Stimulated activated CD4-positive, alpha-beta T cell treated with anti-CD3 and anti-CD28 coated beads, Interleukin-1b, Interleukin-23, amount 100 ng/mL, for 1 hour (primary cell): ENCODE measurements at places on chromosomes 3 and 15.

- peak; percentile 37 for DNase-seq
These were observed 408 bp downstream of the WDR82 start for GRCh38 chr3:52277972-52278509.

DNA sequence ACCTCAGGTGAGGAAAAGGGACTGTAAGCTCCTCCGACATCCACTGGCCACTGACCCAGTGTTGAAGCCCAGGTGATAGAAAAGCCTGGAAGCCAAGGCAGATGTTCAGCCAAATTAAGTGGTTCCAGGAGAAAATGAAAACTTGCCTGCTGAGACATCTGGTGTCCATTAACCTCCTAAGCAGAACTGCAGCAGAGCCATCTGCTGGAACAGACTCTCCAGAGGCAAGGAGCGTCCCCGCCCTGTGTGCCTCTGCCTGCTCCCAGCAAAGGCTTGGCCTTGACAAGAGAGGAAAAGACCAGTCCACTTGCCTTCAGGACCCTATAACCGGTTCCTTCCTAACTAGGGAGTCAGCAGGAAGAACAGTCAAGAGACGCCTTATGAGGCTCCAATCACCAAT, 48.2 kb downstream of the SRGAP3 start:
- no peak for DNase-seq

GRCh38 chr15:39643727-39644126, 62.8 kb downstream of the THBS1 start:
- no peak for DNase-seq

DNA sequence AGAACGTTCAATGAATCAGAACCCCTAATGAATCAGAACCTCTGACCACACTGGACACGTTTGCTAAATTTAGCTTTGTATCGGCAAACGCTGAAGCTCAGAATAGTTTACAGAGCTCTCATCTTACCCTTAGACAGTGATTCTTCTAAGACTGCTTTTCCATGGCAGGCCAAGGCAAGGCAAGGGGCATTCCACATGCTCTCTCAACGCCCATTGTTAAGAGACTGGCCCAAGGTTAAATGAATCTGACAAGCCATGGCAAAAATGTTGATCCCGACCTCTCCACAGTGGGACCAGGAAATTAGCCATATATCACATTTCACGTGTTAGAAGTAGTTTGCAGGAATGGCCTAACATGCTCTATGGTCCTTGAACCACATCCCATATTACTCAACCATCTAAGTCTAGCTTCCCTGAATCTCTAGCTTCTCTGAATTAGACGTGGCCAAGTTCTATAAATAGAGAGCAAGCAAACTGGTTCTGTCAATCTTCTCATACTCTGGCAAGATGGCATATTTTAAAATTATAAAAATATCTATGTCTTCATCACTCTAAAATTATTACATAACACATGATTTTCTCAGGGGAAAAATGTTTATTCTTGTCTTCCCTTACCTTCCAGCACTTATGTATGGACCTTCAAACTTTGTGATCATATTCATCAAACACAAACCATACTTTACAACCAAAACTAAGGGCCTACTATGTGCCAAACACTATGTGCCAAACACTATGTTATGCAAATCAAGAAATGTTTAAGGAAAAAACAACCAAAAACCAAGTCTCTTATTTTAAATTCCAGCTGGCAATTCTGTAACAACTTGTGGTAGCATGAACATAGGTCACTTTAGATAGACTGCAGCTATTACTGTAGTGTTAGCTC, 54.3 kb downstream of the AAGAB start:
- DNase-seq = no peak

- no peak for DNase-seq
These were observed 626.8 kb downstream of the GRM7 start for GRCh38 chr3:7487763-7488162.

DNA sequence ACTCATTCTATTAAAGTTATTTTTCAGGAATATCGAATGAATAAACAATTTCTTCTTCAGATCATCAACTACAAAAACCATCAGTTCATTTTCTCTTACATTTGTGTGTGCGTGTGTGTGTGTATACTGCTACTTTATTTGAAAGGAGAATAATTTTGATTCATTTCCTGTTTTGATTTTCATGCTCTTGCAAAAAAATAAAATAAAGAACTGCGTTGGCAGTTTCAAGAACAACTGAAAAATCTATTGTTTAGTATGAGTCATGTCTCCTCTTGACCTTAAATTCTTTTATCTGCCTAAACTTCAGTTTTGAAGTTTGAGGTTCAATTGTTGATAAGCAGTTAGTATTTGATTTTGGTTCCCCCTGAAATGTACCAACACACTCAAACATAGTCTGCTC, 540.8 kb downstream of the FGF12 start:
- no peak for DNase-seq

DNA sequence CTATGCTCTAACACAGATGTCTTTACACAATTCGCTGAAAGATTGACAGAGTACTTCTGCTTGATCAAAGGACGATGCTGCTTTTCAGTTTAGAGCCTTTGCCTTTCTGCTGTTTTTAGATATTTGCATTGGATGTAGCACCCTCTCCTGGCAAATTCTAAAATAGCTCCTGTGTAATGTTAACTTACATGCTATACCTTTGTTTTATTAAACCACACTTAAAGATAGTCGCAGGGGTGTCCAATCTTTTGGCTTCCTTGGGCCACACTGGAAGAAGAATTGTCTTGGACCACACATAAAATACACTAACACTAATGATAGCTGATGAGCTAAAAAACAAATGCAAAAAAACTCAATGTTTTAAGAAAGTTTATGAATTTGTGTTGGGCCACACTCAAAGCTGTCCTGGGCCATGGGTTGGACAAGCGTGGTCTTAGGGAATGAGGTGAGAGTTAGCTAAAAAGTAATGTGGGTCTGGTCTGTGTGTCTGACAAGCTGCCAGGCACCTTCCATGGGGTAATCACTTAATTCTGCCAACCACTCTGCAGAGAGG, 62.9 kb downstream of the ATG7 start:
- DNase-seq = no peak

DNA sequence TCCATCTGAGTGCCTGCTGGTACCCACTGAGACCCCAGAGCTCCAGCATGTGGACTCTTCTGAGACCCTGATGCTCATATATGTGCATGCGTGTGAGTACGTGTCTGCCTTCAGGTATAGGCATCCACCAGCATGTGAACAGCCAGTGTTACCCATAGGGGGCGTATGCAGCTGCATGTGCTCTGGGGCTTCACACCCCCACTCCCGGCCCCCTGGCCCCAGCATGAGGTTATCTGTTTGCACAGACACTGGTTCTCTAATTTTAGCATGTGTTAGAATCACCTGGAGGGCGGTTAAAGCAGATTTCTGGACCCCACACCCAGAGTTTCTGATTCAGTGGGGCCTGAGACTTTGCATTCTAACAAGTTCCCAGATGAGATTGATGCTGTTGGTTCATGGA, 824 bp upstream of the CILP start:
- DNase-seq = no peak

DNA sequence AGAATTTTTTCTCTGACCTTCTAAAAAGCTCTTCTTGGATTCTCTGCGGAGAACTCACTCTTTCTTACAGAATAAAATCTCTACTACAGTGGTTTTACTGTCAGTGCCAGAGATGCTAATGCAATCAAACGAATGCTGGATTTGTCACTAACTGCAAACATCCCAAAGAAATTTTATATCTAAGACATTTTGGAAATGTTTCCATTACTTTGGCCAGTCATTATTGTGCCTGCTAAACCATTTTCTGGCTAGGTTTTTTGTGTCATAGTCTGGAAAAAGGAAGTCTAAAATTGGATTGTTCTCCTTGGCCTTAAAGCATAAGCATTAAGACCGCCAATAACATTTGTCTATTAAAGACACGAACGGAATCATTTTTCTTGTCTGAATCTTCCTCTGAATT, 54.0 kb downstream of the PLOD2 start:
- no peak for DNase-seq

DNA sequence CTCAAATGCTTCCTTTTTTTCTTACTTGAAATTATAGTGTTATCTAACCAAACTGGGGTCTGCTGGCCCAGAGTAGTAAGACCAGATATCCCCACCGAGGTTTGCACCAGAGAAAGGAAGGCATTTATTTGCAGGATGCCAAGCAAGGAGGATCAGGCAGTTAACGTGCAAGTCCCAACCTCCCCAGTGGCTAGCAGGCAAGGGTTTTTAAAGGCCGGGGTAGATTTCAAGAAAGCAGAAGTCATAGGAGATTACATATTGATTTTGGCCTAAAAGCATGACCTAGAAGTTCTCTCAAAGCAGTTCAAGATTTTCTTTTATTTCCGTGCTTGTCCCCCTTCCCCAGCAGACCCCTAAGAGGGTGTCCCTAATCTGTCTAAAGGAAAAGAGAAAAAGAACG, 32.8 kb upstream of the STRIT1 start:
- no peak for DNase-seq

DNA sequence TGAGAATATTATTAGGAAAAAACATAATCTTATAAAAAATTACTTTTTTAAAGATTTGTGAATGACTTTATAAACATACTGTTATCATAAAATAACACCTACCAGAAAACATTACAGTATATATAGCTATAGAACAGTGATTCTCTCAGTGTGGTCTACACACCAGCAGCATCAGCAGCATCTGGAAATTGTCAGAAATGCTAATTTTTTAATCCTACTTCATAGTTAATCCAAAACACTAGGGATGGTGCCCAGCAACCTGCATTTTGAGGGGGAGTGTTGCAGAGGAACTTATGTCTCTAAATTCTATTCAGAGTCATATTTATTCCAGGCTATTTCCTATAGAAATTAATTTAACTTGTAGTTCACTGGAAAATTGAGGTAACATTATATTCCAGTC, 1107.8 kb downstream of the IGSF11 start:
- no peak for DNase-seq

GRCh38 chr3:172140499-172141391, 101.4 kb downstream of the FNDC3B start:
- DNase-seq = no peak

DNA sequence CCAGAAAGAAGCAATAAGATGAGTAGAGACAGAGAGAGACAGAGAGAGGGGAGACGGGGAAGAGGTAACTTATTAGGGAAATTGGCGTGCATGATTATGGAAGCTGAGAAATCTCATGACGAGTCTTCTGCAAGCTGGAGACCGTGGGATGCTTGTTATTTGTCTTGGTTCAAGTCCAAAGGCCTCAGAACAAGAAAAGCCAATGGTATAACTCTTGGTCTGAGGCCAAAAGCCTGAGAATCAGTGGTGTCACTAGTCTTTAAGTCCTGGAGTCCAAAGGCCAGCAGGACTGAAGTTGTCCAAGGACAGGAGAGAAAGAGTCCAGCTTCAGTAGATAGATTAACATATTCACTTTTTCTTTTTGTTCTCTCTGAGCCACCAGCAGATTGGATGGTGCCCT, 613.6 kb downstream of the CADM2 start:
- no peak for DNase-seq

DNA sequence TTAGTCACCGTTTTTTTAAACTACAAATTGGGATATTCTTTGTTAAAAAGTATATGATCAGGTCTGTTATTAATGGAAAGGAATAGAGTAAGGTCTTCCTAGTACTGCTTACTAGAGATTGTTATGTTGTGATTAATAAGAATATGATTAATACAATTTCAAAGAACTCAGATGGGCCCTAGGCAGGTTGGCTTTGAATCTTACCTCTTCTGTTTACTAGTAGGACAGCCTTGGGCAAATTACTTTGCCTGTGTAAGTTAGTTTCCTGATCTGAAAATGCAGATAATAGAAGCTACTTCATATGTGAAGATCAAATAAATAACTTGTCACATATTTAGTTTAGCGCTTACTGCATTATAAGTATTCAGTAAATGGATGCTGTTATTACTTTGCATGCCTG, 6.9 kb downstream of the GFM1 start:
- DNase-seq = no peak

DNA sequence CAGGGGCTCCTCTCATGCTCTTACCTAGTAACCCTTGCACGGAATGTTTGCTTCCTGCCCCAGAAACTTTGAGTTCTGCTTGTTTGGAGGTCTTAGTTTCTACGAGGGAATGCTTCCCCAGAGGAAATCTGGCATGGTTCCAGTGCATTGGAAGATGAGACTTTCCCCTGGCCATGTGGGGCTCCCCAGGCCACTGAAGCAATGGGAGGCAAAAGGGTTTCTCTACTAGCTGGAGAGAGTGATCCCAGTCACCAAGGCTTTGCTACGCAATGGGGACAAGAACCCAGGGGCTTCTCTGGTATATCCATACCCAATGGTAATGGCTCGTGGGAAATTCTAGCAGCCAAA, 44.2 kb upstream of the RPL32 start:
- no peak for DNase-seq

DNA sequence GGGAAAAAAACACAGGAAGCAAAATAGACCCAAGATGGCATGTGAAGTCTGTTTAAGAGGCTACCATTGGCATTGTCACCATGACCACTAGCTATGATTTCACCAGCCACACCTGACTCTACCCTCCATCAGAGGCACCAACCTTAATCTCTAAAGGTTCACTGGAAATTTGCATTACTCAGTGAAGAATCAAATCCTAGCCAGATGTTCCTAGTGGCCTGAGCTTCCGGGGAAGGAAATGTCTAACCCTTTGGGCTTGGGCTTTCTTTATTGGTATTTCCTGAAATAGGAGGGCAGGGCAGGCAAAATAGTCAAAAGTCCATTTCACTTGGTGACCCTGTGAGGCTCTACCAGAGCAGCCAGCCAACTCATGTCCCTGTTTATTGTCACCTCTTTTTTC, 110.9 kb upstream of the PHLDB2 start:
- DNase-seq = no peak

GRCh38 chr3:115624901-115625300, 1.6 kb downstream of the GAP43 start:
- no peak for DNase-seq

DNA sequence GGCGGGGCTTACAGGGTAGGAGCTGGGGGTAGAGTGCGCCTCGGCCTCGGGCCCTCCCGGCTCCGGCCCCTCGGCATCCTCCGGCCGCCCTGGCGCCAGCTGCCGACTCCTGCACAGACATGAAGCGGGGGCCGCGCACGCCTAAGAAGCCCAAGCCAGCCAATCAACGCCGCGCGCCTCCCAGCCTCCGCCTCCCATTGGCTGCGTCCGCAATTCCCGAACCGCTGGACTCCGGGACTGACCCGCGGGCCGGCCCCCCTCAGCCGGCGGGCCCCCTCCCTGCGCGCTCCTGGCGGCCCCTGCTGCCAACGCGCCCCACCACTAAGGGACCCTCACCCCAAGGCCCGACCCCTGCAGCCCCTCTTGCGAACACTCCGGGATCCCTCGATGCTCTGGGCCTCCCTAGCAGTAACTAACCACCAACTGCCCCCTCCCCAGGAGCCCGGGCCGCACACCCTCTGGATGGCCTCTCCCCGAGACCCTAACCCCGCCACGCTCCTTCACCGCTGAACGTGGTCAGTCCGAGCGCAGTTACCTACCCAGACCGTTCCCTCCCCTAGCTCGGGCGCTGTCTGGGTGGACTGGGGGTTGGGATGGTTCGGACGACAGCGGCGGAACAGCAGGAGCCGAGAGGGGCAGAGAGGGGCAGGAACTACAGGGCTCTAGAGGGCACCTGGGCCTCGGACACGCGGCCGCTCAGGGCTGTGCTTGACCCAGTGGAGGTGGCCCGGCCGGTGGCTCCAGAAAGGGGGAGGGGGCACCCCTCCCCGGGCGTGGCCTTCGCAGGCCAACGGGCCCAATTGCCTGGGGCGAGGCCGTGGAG, 5.0 kb downstream of the GATA2 start:
- no peak for DNase-seq
